ENCODE measurements at places on chromosomes 1 and 21.

DNA sequence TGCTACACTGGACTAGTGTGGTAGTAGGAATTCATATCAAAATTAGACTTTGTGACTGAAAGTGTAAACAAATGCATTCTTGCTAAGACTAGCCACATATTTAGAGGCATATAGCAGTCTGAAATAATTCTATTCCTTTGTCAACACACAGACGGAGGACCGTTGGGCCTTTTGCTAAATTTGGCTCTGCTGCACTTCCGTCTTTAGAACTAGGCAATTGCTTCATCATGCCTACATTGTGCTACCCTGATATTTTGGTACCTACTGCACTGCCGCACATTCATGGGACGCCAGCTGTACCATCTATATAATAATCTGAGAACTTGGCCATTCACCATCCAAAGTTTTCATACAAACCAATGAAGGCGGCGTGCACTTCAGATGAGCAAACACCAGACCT lies 346.8 kb downstream of the KIF26B start:
- no peak overlapping the region for H3K27ac ChIP-seq
- no peaks in the 10 kb centered on the region for H3K27me3 ChIP-seq
- no peak for DNase-seq
- H3K4me3 ChIP-seq, result no peak overlapping the region
- H3K4me1 ChIP-seq, result no peaks in the 10 kb centered on the region
- H3K36me3 ChIP-seq, result no peaks in the 10 kb centered on the region

DNA sequence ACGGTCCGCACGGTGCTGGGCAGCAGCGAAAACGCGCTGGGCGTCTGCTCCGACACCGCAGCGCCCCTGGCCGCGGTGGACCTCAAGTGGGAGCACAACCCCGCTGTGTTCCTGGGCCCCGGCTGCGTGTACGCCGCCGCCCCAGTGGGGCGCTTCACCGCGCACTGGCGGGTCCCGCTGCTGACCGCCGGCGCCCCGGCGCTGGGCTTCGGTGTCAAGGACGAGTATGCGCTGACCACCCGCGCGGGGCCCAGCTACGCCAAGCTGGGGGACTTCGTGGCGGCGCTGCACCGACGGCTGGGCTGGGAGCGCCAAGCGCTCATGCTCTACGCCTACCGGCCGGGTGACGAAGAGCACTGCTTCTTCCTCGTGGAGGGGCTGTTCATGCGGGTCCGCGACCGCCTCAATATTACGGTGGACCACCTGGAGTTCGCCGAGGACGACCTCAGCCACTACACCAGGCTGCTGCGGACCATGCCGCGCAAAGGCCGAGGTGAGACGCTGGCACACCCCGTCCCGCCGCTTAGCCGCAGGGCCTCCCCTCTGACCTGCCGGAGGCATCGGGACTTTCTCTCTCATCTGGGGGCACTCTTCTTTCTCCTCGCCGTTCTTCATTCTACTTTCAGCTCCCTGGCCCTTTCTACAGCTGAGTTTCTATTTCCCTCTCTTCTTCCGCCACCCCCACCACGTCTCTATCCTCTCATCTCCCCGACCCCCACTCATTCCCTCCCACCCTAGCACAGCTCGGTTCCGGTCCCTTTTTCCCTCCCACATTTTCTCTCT lies 1.0 kb downstream of the NPR1 start:
- no peaks in the 10 kb centered on the region for H3K4me1 ChIP-seq
- no peak for DNase-seq
- H3K27me3 ChIP-seq, result no peaks in the 10 kb centered on the region
- H3K36me3 ChIP-seq, result no peaks in the 10 kb centered on the region

GRCh38 chr1:238152119-238152518 lies 261.4 kb upstream of the ZP4 start:
- DNase-seq, result no peak
- no peaks in the 10 kb centered on the region for H3K27me3 ChIP-seq
- no peak overlapping the region for H3K4me3 ChIP-seq

DNA sequence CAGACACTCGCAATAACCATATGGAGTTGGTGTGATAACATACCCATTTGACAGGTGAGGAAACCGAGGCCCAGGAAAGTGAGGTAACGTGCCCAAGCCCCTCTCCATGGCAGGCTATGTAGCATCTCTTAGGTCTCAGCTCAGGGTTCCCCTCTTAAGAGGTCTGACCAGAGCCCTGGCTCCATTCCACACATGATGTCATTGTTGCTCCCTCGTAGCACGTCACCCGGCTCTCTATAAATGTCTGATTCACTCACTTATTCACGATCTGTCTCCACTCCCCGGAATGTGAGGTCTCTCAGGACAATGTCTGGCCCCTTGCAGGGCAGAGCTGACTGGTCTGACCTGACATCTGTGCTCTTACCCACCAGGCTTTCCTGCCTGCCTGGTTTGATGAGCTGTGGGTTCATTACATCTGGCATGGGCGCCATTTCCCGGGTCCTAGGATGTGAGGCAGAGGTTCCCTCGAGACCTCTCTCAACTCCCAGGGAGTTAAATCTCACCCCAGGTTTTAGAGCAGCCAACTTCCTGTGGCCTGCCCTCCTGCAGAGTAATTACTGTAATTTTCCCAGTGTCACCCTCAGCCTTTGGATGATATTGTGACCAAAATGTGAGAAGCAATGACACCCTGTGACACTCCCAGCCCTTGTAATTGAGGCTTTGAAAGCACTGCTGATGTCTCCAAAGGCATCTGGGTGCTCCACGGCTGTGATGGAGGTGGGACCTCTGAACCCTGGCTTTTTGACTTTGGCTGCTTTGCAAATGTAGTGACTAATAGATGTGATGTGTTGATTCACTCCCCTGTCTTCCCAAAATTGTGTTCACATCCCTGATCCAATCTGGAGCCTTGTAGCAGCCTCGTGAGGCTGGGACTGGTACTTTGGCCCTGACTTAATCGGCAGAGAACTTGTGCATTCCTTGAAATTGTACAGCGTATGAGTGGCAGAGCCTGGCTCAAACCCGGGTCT lies 10.6 kb downstream of the ACTL8 start:
- H3K4me1 ChIP-seq, result no peaks in the 10 kb centered on the region
- DNase-seq, result no peak
- no peaks in the 10 kb centered on the region for H3K36me3 ChIP-seq
- H3K27me3 ChIP-seq, result no peaks in the 10 kb centered on the region
- H3K4me3 ChIP-seq, result no peak overlapping the region

GRCh38 chr1:30957560-30958222 lies 49.1 kb upstream of the SDC3 start:
- H3K36me3 ChIP-seq, result peaks cover 12% of the 10 kb centered on the region
- no peaks in the 10 kb centered on the region for H3K27me3 ChIP-seq
- H3K27ac ChIP-seq, result no peak overlapping the region
- H3K4me3 ChIP-seq, result no peak overlapping the region
- no peaks in the 10 kb centered on the region for H3K4me1 ChIP-seq

DNA sequence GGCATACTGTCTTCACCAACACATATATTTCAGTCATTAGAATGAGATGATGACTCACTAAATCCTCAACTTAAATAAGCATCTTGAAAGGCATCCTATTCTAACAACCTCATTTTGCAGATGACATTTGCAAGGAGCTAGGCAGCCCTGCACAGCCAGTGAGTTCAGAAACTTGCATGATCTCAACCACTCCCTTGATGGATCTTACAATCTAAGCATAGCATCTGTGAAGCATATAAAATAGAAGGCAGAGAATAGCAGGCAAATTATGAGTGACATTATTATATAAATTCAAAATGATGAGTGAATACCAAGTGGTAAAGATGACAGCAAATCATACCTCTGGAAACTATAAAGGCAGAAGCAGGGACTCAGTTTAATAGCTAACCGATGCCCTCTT lies 31.6 kb downstream of the KRTAP20-3 start:
- DNase-seq, result no peak
- no peaks in the 10 kb centered on the region for H3K4me1 ChIP-seq
- H3K27ac ChIP-seq, result no peak overlapping the region
- H3K36me3 ChIP-seq, result no peaks in the 10 kb centered on the region
- H3K4me3 ChIP-seq, result no peak overlapping the region

- H3K27me3 ChIP-seq, result no peaks in the 10 kb centered on the region
- DNase-seq, result no peak
- H3K4me1 ChIP-seq, result no peaks in the 10 kb centered on the region
- H3K36me3 ChIP-seq, result no peaks in the 10 kb centered on the region
- no peak overlapping the region for H3K4me3 ChIP-seq
Measured at GRCh38 chr1:1120866-1121591, 5.1 kb upstream of the C1orf159 start.

DNA sequence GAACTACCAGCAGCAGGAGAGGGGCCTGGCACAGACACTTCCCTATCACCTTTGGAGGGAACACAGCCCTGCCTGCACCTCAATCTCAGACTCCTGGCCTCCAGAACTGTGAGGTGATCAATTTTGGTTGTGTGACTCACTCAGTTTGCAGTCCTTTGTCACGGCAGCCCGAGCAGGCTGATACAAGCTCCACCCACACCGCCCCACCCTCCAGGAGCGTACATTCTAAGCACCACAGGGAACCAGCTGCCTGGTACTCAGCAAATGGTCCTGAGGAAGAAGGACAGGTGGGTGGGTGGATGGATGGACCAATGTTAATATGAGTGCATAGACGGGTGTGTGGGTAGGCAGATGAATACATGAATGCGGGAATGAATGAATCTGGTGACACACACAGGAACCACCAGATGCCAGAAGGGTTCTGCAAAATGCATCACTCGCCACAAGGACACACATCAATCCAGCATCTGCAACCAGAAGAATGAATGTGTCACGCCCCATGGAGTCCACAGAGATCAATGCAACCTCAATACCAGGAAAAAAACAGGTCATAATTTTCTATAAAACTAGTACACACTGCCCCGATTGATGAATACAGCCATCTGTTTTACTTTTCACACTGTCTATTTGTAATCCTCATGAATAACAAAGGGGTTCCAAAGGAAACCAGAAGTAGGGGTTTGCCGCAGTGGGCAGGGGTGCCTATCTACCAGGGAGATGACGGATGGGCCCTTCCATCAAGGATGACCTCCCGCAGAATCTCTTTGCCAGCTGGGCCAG lies 284.5 kb downstream of the NPHP4 start:
- H3K27me3 ChIP-seq, result no peaks in the 10 kb centered on the region
- no peak for DNase-seq
- H3K36me3 ChIP-seq, result no peaks in the 10 kb centered on the region

DNA sequence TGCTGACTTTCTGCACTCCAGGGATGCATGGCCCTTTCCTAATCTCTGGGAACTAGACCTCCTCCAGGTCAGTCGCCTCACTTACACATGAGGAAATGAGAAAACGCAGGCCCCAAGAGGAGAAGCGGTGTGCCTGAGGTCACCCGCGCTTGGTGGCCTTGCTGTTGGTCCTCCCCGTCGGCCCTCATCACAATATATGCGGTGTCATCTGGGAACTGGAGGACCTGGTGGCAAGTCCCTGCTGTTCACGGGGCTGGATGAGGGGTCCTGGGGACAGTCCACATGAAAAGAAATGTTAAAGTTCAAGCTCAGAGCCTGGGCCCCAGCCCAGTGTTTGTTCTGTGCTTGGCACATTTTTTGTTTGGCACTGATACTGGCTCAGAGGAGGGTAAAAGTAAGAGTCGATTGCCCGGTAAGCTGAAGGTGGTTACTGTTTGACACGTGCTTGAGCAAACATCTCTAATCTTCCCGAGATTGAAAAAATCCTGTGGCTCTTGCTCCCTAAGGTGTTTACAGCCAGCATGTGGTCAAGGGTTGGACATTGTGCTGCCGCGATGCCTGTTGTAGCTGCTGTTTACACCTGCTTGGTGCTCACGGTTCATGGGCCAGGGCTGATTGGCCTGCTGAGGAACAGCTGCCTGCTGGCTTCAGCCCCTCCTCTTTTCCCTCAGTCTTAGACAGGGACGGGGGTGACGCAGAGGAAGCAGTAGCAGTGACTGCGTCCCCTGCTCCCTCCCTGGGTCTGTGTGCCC lies 5.2 kb downstream of the COQ8A start:
- DNase-seq, result no peak
- peaks cover 10% of the 10 kb centered on the region for H3K4me1 ChIP-seq
- no peak overlapping the region for H3K4me3 ChIP-seq
- no peaks in the 10 kb centered on the region for H3K27me3 ChIP-seq

GRCh38 chr1:61757950-61758349 lies 15.7 kb downstream of the PATJ start:
- H3K27me3 ChIP-seq, result no peaks in the 10 kb centered on the region
- H3K4me1 ChIP-seq, result no peaks in the 10 kb centered on the region
- no peak for DNase-seq
- H3K36me3 ChIP-seq, result no peaks in the 10 kb centered on the region
- H3K27ac ChIP-seq, result no peak overlapping the region
- H3K4me3 ChIP-seq, result no peak overlapping the region

DNA sequence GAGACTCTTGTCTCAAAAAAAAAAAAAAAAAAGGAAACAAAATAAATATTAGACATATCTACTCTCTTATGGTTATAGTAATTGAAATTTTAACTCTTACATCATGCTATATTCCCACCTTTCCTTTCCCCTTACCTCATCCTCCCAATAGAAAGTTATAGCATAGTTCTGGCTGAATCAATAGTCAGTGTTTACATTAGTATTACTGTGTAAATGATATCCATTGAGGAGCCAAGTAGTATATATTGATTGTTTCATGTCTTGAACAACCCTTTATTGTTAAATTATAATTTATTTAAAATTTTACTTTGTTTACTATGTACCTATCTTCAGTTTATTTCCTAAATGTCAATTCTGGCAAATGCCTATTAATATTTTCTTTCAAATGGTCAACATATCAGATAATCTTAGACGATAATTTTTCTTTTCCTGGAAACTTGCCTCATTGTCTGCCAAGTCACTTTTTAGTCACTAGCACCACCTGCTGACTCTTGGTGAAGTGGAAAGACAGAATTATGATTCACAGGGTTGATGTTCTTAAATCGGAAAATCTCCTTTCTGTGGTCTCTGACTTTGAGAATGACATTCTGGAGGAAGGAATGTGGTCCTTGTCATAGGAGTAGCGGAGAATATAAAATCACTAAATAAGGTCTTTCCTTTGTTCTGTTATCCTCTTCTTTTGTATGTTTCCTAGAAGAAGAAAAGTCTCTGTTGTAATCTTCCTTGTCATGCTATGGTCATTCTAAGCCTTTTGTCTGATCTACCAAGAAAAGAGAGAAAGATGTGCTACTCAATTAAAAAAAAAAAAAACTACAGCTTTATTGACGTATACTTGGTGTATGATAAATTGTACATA lies 8.6 kb downstream of the HJV start:
- no peak overlapping the region for H3K4me3 ChIP-seq
- no peak overlapping the region for H3K27ac ChIP-seq
- no peak for DNase-seq
- H3K27me3 ChIP-seq, result no peaks in the 10 kb centered on the region
- no peaks in the 10 kb centered on the region for H3K36me3 ChIP-seq
- H3K4me1 ChIP-seq, result no peaks in the 10 kb centered on the region

- no peak overlapping the region for H3K27ac ChIP-seq
- H3K27me3 ChIP-seq, result no peaks in the 10 kb centered on the region
- no peak overlapping the region for H3K4me3 ChIP-seq
- no peaks in the 10 kb centered on the region for H3K36me3 ChIP-seq
- DNase-seq, result no peak
Measured at GRCh38 chr21:35057428-35057827, 8.3 kb upstream of the RUNX1 start.

Data from iPS DF 6.9 (cell line).